NCI-H524 treated with DMSO at 0.1 percent for 48 hours (cell line): ENCODE measurements at places on chromosomes 1 and 21.
A peak's percentile ranks its signal among the peaks of the same experiment; 100 is the strongest.

- DNase-seq, result no peak
Measured at GRCh38 chr1:201718346-201719202, 110.4 kb upstream of the IPO9 start.

- no peak for DNase-seq
Measured at GRCh38 chr1:185300152-185300551, 16.9 kb downstream of the IVNS1ABP start.

GRCh38 chr1:26696654-26697430 is 1.0 kb downstream of the ARID1A start:
- DNase-seq, result no peak

DNA sequence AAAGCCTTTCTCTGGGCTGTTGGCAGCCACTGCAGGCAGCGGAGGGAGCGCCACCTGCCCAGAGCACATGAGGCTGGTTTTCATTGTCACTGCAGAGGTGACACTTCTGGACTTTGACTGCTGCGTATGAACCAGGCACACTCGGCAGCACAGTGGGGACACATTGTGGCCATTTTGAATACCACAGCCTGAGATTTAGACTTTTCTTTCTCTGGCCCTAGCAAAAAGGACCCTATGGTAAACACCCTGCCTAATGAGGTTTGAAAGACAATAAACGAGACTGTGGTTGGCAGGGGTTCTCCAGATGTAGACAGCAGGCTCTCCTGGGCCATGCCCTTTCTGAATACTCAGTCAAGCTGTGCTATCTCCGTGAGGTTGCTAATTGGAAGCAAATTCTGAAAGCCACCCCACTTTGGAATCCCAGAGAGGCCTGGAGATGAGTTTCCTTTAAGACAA is 12.0 kb upstream of the KCNE2 start:
- DNase-seq, result peak; percentile 49

DNA sequence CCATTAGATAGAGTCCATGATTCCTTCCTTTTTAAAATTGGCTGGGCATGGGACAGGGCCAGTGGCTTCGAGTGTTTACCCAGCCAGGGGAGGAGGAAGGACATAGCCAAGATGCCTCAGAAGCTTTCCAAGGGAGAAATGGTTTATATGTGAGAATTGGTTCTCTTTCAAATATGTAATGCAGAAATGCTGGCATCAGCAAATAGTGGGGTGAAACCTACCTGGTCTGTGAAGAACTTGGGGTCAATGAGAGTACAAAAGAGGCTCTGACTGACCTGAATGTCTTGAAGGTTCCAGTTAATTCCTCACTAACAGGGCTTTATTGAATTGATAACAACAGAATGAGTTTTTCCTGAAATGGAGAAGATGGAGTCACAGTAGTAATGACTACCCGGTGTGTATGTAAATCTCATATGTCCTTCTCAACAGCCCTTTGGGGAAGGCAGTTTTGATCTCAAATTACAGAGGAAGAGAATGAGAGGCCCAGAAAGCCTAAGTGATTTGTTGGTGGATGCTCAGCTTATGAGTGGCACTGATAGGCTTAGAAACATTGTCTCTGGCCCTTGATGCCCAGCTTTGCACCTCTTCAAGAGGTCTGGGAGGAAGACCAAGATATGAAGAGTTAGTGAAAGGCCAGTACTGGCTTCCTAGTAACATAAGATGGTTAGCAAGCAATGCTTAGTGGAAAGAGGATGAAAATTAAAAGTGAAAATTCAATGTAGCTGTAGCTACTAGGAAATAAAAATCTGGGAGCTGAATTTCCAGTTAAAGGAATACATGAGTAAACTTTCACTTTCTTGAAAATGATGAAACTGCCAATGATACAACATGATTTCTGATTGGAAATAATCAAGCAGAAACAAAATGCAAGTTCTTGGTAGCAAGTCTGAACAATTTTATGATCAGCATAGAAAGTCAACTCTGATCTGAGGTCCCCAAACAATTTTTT is 2.7 kb downstream of the ATF3 start:
- DNase-seq, result no peak

DNA sequence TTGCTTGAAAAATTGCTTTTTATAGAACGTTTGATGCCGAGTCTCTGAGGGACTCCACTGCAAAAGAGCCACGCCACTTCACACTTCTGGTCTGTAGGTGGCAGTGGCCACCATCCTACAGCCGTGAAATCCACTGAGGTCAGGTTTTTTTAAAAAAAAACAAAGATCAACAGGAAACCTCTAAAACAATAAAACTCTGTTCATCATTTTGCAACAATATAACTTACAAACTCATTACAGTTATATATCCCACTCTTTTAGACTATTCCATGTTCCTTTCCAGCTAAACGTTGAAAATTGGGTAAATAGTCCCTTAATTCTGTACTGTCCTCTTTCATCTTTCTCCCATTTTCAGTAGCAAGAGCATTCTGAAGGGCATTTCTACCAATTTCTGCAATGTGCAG is 64.6 kb upstream of the FMN2 start:
- DNase-seq, result peak; percentile 6

DNA sequence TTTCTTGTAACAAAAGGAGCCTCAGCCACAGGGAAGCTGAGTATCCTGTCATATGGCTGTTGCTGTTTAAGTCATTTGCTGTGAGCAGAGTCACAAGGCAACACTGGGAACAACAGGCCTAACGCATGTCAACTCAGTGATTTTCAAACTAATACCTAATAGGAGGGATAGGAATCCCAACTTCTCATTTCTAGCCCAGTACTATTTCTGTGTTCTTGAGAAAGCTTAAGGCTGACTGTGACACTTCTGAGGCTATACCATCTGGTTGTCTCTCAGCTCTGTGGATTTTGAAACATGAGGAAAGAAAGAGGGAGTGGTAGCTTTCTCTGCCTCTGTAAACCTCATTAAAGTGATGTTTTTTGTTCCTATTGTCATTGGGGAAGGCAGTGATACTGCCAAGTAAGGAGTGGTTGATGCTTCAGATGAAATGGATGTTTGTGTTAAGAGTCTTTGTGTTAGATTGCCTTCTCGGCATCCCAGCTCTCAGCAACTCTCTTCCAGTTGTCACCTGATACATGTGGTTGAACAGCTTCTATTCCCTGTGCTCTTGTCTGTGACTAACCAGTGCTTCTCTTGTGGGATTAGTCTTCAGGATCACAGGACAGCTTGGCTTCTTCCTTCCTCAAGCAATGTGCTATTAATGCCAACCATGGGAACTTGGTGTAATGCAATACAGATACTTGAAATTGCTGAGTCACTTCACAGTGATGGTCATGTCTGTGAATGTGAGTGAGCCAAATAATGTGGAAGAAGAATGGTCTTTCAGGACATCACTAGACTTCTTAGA is 166.8 kb upstream of the IVNS1ABP start:
- peak; percentile 97 for DNase-seq

- no peak for DNase-seq
Measured at GRCh38 chr1:232704694-232705680, 75.1 kb upstream of the SIPA1L2 start.

- DNase-seq, result no peak
Measured at GRCh38 chr1:99992760-99993467, 23.1 kb downstream of the SLC35A3 start.

- no peak for DNase-seq
Measured at GRCh38 chr1:71640116-71640515, 559.3 kb upstream of the ZRANB2 start.

DNA sequence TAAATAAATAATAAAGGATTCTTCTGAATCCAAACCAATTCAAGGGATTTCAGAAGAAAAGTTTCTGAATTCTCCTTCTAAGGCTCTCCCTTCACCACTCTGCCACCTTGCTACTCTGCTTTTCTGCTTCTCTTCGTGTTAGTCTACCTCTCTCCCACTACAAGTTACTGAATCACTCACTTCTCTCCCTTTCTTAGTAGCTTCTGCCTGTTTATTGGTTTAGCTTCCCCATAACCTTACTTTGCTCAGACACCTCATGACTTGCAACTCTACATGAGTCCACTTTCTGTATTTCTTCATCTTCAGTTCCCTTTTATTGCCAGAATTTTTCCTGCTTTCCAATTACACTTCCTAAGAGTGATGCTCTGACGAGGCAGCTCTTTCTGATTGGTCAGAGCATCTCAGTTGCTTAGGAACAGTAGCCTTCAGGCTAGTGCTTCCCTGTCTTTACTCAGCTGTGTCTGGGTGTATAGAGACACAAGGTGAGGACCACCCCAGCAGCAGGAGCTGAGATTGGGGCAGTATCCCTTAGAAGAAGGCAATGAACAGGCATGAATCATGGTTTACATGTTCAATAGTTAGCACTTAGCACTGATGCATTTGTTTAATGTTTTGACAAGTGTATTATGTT is 144.6 kb downstream of the SLC30A10 start:
- DNase-seq, result no peak
